HTR-8/SVneo (cell line): ENCODE measurements at places on chromosomes 2 and 18.

DNA sequence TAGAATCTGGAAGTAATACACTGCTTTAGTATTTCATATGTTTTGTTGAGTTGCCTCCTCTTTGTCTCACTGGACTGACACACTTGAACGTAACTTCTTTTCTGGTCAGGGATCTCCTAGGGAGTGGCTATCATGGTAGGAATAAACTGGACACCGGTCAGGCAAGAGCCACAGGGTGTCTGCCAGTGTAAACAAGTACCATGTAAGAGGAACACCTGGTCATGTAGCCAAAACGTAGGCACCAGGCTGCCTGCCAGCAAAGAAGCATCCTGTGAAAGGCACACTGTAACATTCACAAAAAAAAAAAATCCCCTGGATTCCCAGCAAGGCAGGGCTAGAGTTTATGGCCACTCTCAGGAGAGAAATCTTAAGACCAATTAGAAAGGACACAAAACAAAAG is 372.8 kb upstream of the RND3 start:
- no peak for DNase-seq

GRCh38 chr2:106059416-106060065 is 134.6 kb downstream of the UXS1 start:
- DNase-seq = no peak

- no peak for DNase-seq
Measured at GRCh38 chr2:211930331-211930730, 608.3 kb downstream of the ERBB4 start.

GRCh38 chr2:60466161-60466702 is 87.2 kb downstream of the BCL11A start:
- DNase-seq = no peak

DNA sequence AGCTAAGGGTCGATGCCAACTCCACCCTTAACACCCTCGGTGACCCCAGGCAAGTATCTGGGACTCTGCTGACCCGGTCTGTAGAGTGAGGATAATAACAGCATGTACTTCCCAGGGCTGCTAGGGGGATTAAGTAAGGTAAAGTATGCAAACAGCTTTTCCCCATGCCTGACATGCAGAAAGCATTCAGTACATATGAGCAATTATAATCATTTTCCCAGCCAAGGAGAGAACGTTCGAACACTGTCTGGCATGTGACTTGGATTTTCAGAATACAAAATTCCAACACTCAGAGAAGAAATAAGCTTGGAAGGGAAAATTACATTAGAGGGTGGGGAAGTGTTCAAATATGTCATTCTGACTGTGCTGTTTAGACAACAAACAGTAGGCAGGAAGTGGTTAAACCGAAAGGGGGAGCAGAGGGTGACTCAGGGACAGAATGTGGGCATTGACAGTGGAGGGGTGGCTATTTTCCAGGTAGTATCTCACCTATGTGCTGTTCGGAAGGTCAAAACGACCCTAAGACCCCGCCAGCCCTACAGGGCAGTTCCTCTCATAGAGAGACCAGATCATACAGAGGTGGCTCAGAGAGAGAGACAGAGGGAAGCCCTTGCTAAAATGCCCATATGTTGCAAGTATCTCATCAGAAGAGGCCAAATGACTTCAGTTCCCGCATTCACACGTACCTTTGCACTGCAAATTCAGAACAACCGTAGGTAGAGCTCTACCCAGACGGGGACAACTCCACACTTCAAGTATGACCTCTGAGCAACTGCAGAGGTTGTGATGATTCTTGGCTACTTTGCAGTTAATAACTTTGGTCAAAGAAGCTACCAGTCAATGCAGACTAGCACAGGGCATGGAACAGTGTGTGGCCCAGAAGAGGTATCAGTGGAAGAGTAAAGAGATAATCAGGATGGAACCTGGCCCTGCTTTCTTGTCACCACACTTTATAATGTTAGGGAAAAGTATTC is 14.8 kb downstream of the ASPRV1 start:
- peak; percentile 67 for DNase-seq

GRCh38 chr2:158319269-158319668 is 137.3 kb downstream of the CCDC148 start:
- DNase-seq = no peak

GRCh38 chr18:22422909-22423548 is 5.3 kb upstream of the CTAGE1 start:
- no peak for DNase-seq

DNA sequence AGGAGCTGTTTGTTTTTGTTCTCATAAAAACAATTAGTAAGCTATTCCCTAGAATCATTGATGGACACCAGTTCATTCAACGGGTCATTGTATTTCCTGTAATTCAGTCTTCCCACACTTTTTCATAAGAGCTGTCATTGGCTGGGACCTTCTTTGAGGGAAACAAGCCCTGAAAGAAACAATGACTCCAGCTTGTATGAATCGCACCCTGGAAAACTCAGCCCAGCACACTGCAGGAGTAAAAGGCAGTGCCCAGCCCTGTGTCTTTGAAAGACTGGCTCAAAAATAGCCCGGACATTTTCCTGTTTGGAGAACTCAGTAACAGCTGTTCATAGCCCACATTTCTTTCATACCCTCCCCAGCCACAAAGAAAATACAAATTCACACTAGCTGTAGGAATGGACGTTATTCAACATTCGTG is 81.5 kb downstream of the NCKAP5 start:
- DNase-seq = no peak

GRCh38 chr2:175640655-175641054 is 361.4 kb downstream of the LNPK start:
- no peak for DNase-seq

GRCh38 chr18:35635170-35635569 is 53.6 kb downstream of the GALNT1 start:
- peak; percentile 2 for DNase-seq

GRCh38 chr18:41155910-41156851 is 798.9 kb upstream of the PIK3C3 start:
- no peak for DNase-seq

GRCh38 chr2:138881126-138881525 is 100.9 kb upstream of the NXPH2 start:
- DNase-seq = no peak

- DNase-seq = no peak
Measured at GRCh38 chr2:31329081-31329625, 85.4 kb downstream of the XDH start.

DNA sequence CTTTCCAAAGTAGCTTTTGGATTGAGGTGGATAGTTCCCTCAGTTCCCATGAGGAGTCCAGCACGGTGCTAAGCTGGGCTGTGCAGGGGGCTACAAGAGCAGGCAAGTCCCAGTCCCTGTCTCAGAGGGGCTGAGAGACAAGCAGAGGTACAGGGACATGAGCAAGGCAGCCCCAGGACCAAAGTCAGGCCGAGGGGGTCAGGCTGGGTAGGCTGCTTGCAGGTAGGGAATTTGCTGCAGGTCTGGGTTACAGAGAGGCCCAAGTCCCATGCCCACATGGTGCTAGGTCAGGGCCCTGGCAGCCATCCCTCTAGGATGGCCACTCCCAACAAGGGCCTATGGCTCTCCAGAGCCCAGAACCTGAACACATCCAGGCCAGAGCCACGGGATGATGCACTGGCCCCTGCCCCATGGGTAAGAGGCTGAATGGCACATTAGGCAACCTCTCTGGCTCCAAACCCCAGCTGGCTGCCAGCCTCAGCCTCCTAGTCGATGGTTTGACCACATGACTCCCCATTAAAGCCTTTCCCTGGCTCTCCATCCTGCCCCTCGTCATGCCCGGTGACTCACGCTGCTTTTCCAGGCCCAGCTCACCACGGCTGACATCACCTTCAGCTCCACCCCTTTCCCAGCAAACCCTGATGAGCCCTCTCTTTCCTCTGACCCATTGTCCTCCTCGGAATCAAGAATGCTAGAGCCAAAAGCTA is 83.7 kb downstream of the SDC1 start:
- peak; percentile 93 for DNase-seq

- DNase-seq = no peak
Measured at GRCh38 chr2:43054367-43054766, 172.0 kb downstream of the ZFP36L2 start.

DNA sequence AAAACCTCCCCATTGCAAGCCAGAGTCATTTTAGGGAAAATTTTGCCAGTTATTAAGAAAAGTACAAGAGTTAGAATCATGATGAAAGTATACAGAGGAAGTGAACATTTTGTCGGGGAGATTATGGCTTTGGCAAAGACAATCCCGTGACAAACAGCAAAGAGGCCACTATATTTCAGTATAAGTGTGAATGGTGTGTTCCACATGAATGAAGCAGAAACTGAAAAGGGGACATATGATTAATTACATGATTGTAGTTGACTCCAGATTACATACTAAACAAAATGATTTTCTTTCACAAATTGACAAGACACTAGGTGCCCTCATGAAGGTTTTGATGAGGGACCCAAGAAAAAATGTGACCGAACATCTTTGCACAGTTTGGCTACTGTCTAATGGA is 42.0 kb downstream of the SP140 start:
- no peak for DNase-seq

DNA sequence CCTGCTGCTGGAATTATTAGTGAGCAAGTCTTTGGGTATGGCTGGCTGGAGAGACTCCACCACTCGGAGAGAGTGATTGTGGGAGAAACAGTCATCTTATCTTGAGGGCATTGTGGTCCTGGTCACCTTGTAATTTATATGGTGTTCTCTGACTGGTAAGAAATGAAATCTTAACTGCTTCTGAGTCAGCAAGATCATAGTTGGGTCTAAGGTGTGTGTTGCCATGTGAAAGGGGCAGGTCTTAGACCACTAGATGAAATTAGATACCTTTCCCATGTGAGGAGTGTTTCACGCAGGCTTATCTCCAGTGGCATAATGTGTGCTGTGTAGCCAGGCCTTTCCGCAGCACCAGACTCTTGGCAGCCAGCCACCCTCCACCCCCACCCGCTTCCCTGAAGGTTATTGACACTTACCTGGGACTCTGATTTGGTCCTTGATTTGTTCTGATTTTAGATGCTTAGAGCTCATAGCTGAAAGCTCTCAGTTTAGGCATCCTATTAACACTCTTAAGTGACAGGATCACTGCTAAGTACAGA is 7.7 kb downstream of the MAPRE3 start:
- no peak for DNase-seq

DNA sequence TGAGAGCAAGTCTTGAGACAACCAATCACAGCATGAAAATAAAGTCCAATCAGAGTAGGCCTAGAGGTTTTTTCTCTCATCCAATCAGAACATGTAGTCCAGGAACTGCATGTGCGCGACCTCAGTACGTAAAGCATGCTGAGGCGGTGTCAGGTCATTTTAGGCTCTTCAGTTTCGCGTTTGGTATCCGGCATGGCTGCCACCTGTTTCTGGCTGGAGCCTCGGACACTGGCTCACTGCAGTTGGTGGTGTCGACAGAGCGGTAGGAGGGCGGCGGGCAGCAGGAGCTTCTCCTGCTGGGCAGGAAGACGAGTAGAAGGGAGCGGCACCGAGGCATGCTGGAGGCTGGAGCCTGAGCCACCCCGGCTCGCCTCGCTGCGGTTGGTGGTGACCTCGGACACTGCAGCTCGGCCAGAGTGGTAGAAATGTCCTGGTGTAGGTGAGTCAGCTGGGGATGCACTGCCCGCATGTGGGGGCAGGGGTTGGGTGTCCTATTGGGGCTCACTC is 15.8 kb downstream of the CCDC74A start:
- DNase-seq = no peak

- DNase-seq = no peak
Measured at GRCh38 chr2:218895326-218895725, 14.7 kb downstream of the WNT10A start.

DNA sequence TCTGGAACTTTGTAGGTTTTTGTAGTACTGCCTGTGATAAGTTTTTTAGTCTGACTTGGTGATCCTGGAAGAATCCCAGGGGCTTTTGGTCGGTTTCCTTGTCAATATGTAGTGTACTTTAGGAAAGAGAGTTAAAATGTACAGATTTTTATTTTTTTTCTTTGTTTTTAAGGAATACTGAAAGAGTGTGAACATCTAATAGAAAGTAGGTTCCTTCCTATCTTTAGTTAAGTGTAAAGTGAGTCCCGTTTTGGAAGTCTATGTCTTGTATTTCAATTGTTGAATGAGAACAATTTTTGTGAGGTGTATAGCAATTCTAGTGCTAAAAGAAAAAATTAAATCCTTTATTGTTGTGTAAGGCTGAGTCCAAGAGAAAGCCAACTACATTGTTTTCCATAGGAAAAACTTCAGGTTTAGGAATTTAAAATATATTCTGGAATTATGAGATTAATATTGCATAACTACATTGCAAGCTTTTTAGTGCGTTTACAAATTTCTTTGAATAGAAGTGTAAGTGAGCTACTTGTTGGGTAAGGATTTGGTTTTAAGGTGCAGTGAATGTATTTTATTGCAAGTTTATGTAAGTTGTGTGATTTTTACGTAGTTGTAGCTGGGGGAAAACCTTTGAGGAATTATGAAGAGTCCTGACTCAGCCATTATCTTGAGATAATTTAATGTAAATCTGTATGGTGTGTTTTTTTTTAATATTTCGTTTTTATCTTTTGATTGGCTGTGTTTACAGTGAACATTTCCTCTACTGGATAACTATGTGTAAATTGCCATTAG is 1.7 kb downstream of the VAPA start:
- no peak for DNase-seq

GRCh38 chr18:23916338-23916737 is 98.2 kb upstream of the TTC39C start:
- no peak for DNase-seq

DNA sequence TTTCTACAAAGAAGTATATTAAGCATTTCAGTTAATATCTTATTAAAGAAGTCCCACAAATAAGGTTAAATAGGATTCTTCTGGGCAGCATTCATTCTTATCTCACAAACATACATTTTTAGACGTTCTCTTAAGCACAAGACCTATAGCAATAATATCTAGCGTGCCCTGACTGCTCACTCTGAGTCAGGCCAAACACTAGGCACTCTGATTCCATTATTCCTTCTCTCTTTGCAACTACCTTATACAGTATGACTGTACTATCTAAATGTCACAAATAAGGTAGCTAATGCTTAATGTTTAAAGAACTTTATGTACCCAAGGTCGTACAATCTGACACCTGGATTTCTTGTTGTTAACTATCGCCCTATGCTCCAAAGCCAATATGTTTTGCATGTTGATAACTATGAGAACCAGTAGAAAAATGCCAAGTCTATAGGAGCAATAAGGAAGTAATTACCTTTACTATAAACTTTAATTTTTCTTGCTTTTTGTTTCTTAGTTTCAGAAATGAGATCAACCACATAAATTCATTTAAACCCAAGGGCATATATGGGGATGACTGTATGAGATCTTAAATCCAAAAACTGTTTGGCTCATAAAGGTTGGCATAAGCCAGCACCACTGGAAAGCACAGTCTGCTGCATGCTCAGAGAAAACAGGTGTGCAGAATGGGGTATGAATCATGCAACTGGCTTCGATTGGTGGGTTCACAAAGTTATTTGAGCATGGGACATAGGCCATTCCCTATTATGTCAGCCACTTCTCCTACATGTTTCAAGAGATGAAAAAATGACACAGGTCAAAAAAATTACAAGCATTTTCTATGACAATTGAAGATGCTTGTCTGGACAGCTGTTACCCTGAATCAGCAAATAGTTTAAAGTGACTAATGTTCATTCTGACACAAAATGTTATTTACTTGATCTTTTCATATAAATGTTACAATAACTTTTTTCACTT is 352.0 kb downstream of the IRS1 start:
- peak; percentile 37 for DNase-seq

DNA sequence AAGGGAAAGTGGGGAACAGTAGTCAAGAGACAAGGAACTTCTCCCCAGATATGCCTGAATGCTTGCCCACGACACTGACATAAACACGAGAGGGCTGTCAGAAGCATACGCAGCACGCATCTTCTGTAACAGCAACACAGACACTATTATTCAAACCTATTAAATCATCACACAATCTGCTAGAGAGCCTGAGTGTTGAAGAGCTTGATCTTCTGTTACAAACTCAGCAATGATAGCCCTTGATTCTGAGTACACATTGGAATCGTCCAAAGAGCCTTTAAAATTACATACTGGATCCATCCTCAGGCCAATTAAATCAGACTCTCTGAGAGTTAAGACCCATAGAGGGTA is 111.6 kb downstream of the ZNF521 start:
- DNase-seq = no peak
